HS-27A (cell line): ENCODE measurements at places on chromosomes 13 and 19.

GRCh38 chr13:84303035-84303434 is 420.8 kb upstream of the SLITRK1 start:
- DNase-seq, result no peak

GRCh38 chr13:93227878-93228642 is 1.5 kb downstream of the GPC6 start:
- peak; percentile 36 for DNase-seq

GRCh38 chr19:28971513-28971912 is 241.4 kb downstream of the UQCRFS1 start:
- DNase-seq, result no peak

DNA sequence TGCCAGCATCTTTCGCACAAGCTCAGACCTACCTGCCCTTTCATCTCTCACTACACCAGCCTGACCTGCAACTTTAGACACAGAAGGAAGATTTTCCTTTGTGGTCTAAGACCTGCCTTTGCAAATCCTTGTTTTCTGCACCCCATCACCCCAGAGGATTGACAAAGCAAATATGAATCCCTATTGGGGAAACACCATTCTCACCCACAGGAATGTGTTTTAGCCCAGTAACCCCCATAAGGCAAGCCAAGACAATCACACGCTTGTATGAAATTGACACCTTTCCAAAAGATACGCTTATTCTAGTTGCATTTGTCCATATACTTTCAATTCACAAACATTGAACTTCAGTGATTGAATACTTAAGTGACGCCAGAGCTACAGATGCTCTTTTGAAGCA is 55.7 kb downstream of the SPATA13 start:
- no peak for DNase-seq

DNA sequence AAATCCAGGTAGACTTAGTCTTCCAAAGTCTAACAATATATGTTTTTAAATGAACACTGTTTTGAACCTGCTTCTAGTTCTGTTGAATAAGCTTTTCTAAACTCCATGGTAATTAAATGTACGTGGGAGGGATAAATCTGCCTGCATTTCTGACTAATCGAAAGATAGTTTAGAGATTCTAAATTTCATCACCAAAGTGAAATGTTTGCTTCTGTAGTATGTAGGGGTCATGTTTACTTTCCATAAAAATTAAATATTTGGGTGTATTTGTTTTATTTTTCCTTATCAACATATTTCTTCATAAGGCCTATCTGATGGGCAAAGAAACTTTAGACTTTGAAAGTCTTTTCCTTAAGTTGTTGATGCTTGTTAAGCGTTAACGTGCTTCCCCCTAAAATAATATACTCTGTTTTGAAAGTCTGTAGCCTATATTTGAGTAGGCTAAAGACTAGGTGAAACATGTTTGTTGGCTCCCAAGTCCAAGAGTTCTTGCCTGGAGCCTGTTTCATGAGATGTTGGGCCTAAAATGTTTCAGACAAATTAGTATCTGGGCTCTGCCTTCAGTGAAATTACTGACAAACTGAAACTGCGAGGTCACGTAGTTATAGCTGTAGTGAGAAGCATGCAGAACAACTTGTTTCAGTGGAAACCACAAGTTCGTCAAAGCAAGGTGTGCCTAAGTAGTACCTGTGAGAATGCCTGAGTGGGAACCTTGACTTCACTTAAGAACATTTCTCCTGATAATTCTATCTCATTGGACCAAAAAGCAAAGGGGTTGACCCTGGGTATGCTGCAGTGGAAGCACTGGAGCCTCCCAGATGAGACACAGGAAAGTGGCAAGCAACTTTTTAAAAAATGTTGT is 126.2 kb downstream of the LMO7 start:
- no peak for DNase-seq

- DNase-seq, result peak; percentile 49
Observed at GRCh38 chr13:45055902-45056648, 64.2 kb upstream of the GTF2F2 start.

GRCh38 chr19:15976836-15977689 is 28.3 kb downstream of the OR10H4 start:
- DNase-seq, result no peak

DNA sequence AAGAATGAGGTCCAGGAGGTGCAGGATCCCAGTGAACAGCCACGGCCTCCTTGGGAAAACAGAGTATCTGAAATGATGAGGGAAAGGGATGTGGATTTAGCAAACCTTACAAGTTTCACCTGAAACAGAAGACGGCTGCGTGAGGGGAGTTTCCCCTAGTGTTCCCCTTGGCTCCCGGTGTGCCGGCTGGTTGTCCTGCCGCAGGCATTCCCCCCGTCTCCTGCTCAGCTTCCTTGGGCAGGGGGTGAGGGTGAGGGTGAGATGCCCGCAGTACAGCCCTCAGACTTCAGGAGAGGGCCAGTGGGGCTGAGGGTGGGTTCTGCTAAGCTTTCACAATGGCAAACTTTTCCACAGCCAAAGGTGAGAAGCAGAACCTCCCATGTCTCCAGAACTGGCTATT is 201.1 kb upstream of the SOX1 start:
- no peak for DNase-seq

DNA sequence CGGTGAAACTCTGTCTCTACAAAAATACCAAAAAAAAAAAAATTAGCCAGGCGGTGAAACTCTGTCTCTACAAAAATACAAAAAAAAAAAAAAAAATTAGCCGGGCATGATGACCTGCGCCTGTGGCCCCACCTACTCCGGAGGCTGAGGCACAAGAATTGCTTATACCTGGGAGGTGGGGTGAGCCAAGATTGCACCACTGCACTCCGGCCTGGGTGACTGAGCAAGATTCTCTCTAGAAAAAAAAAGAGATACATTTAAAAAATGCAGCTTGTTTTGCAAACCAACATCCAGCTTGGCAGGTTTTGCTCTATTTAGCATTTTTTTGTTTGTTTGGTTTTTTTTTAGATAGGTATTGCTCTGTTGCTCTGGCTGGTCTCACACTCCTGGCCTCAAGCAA is 6.7 kb upstream of the PGPEP1 start:
- no peak for DNase-seq

DNA sequence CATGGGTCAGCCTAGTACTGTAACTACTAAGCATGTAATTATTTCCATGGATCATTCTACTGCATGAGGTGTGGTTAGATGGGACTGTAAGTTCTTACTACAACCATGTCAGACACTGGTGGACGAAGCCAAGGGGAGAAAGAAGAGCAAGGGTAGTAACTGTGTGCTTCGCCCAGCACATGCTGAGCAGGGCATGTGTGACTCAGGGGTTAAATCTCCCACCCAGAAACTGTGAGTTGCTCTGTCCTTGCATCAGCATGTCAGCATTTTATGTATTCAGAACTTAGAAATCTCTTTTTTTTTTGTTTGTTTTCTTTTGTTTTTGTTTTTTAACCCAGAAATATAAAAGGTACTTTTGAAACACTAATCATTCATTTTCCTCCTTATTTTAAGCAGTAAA is 436.6 kb upstream of the KLF12 start:
- no peak for DNase-seq

GRCh38 chr13:104750377-104750776 is 1684.2 kb upstream of the SLC10A2 start:
- DNase-seq, result no peak

GRCh38 chr13:90594681-90595080 is 752.8 kb upstream of the MIR17HG start:
- peak; percentile 5 for DNase-seq

GRCh38 chr19:19209372-19209771 is 2.4 kb upstream of the NCAN start:
- no peak for DNase-seq

DNA sequence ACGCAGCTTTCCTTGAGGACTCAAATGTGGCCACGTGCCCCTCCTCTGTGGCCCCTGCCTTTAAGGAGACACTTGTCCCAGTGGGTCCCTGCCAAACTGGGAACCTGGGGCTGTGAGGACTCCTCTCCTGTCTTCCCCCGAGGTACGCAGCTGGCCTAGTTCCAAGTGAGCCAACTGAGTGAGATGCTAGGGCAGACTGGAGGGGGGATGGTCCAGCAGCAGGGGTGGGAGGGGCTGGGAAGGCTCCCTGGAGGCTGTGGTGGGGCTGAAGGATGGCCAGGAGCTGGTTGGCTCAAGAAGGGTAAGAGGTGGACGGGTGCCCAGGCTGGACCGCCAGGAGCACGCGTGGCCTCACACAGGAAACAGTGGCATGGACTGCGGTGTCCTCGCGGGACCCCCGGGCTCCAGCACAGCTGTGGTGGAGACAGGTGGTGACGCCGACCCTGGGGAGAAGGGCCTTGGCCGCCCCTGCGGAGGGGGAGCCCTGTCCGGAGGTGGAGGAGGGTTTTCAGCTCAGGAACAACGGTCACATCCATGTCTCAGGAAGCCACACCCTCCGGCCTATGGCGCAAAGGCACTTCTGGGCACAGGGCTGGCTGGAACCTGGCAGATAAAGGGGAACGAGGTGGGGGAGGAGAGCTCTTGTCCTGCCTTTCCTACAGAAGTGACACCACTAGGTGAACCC is 45.8 kb downstream of the MLLT1 start:
- no peak for DNase-seq

GRCh38 chr13:95121516-95121915 is 179.7 kb downstream of the ABCC4 start:
- DNase-seq, result no peak

GRCh38 chr19:35860436-35860817 is 3.7 kb downstream of the KIRREL2 start:
- DNase-seq, result no peak

DNA sequence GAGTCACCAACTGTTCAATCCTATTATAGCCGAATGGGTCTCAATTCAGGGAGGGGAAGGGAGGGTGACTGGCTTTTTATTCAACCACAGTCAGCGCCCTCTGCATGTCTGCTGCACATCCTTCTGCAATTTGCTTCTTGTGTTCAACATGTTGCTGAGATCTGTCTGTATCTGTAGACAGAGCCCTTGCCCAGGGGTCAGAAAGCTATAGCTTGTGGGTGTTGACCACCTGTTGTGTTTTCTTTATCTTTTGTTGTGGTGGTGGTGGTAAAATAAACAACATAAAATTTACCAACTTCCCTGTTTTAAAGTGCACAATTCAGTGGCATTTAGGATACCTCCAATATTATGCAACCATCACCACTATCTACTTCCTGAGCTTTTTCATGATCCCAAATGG is 12.2 kb downstream of the PPP1R12C start:
- no peak for DNase-seq

- DNase-seq, result no peak
Observed at GRCh38 chr13:24040835-24041234, 119.7 kb upstream of the SPATA13 start.

DNA sequence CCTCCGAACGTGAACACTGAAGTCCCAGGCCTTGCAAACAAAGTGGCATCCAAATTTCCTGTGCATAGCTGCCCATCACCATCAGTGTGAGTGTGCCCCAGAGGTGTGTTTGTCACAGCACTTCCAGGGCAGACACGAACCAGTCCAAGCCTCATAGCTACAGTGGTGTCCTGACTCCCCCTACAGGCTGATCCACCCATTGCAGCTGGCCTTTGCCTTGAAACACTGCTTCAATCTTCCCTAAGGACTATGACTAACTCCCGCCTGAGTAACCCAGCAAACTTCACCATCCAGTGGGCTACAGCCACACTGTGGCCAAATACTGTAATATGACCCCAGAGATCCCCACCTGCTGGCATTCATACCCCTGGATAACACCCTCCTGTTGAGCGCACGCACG is 3.9 kb downstream of the ZNF266 start:
- DNase-seq, result no peak

- no peak for DNase-seq
Observed at GRCh38 chr19:13063461-13064091, 39.1 kb downstream of the LYL1 start.
